ENCODE measurements at places on chromosomes 16 and 17.

GRCh38 chr16:77536809-77537208 lies 102.0 kb upstream of the ADAMTS18 start:
- no peak for DNase-seq

DNA sequence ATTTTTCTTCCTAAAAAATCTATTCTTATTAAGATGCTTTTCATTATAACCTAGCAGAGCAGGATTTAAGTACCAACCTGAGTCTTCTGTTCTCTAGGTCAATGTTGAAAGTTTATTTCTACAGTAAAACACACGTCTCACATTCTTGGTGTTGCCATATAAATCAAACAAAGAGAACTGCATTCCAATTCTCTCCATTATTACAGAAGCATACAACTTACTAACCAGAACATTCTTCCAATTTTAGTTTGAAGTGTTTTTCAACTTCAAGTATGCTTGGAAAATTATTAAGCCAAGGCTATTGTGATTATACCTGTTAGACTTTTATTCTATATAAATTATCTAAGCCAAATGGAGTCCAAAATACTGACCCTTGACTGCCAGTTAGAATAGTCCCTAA lies 110.4 kb upstream of the PMFBP1 start:
- no peak for DNase-seq

DNA sequence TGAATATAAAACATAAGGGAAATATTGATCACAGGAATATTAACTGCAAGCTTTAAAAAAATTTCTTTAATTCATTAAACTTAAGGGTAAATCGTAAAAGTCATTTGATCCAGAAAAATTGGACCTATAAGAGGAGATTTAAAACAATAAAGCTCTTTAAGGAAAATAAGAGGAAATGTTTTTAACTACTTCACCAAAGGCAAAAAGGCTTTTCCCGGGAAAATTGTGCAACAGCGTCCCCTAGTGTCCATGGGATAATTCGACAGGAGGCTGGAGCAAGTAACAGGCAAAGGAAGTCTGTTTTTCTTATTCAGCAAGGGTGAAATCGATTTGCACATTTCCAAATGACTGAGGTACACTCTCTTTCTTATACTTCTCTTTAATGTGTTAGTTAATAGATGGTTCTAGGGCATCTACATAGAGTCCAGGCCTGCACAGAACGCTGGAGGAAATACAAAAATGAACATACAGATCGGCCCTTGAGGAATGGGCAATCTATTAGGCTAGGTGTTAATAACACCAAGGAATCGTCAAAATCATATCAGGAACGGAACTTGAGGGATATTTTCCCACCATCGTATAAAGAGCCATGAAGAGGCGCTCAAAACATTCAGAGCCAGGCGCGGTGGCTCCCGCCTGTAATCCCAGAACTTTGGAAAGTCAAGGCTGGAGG lies 61.4 kb downstream of the ZNF18 start:
- DNase-seq, result peak; percentile 42

- DNase-seq, result no peak
These were observed 47.1 kb upstream of the ARL4D start for GRCh38 chr17:43351691-43352090.

DNA sequence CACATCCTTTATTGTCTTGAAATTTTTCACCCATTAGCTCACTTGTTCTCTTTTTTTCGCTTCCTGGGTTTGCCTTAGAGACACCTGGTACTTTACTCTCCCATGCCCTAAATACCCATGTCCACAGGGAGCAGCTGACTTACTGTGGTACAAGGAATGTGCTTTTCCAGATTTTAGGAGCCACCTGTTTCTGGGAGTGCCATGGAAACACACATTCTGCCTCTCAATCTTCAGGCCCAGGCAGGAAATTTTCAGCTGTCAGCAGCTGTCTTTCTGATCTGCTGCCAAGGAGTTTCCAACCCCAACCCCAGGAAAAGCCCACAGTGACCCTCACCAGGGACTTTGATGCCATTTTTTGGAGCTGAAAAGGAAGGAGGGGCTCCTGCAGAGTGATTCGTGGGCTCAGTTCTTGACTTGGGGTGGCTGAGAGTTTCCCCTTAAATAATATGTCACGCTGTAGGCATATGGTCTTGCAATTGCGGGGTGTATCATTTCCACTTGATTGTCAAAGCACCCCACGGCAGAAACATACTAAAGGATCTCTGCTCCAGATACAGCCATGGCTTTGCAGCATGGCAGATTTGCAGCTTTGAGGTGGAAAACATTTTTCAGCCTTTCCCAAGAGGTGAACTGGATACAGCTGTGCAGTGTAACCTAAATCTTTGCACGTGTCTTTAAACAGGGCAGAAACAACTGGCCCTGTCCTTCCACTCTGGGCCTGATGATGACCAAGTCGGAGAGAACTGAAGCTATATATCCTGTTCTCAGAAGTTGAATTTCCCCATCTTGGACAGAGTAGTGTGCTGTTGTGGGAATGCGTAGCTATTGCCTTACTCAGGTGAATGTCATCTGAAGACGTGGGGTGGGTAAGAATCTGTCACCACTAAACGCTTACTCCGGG lies 19.2 kb downstream of the RBFOX1 start:
- DNase-seq, result no peak

DNA sequence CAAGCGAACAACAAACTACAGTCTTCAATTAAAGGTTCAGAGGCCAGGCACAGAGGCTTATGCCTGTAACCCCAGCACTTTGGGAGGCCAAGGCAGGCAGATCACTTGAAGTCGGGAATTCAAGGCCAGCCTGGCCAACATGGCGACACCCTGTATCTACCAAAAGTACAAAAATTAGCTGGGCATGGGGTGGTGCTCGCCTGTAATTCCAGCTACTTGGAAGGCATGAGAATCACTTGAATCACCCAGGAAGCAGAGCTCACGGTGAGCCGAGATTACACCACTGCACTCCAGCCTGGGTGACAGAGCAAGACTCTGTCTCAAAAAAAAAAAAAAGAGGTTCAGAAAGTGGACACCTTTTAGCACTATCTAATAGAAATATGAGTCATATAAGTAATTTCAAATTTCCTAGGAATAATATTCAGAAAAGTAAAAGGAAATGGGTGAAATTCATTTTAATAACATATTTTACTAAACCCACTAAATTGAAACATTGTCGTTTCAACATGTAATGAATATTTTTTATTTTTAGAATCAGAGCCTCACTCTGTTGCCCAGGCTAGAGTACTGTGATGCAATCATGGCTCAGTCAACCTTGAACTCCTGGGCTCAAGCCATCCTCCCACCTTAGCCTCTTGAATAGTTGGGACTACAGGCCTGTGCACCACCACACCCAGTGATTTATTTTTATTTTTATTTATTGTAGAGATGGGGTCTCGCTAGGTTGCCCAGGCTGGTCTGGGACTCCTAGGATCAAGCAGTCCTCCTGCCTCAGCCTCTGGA lies 15.2 kb upstream of the MARCHF10 start:
- no peak for DNase-seq

DNA sequence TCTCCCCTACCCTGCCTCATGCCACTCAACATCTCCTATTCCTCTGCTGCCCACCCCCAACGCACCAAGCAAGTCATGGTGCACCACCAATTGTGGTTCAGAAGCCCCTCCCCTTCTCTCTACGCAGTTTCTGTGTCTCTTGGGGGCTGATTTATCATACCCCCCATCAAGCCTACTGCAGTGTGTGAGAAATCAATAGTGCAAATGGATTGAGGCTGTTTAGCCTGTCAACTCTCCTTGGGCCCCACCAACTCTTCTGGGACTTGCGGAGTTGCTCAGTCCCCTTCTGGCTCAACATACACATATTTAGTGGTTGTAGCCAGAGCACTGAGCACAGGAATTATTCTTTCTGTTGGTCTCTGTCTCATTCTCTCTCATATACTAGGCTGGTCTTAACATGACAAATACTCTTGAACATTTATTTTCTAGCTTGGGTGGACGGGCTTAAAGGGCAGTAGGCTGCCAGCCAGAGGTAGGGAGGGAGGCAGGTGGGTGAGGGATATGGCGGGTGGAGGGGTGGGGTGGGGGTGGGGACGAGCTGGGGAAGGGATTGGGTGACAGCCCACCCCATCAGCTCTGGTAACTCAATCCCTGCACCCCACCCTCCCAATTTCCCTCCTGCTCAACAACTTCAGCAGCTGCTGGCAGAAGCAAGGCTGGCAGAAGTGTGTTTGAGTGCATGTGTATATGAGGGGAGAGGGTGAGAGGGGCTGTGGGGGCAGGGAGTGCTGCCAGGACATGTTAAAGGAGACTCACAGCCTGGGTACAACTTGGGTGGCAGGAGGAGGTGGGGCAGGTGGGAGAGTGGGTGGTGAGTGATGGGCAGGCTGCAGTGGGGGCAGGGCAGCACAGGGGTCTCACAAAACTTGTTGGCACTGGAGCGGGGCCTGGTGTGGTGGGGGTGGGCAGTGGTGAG lies 4.9 kb downstream of the RARA start:
- DNase-seq, result no peak

- DNase-seq, result peak; percentile 29
These were observed 38.4 kb downstream of the FAM20A start for GRCh38 chr17:68562736-68563135.

DNA sequence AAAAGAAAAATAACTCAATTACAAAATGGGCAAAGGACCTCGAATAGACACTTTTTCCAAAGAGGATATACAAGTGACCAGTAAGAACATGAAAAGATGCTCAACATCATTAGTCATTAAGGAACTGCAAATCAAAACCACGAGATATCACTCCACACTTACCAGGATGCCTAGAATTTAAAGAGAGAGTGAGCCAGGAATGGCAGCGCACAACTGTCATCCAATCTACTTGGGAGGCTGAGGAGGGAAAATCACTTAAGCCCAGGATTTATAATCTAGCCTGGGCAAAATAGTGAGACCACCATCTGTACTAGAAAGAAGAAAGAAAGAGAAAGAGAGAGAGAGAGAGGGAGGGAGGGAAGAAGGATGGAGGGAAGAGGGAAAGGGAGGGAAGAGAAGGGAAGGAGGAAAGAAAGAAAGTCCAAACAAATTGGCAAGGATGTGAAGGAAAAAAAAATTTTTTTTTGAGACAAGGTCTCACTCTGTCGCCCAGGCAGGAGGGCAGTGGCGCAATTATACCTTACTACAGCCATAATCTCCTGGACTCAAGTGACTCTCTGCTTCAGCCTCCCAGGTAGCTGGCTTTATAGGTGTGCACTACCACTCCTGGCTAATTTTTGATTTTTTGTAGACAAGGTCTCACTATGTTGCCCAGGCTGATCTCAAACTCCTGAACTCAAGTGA lies 22.6 kb downstream of the TBX2 start:
- DNase-seq, result no peak

GRCh38 chr17:39751637-39752036 lies 13.9 kb downstream of the GRB7 start:
- no peak for DNase-seq

DNA sequence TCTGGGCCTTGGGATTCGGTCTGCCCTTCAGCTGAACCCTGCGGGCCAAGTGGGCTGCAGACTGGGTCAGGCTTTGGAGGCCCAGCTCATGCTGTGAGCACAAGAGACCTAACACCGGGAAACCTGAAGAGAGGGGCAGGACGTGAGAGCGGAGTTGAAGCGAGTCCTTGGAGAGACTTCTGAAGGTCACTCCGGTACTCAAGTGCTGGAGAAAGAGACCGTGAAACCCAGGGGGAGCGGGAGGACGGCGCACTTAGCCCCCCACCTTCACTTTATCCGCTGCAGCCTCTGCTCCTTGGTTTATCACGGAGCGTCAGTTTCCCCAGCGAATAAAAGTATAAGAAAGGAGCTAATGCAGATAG lies 361 bp downstream of the UQCRC2 start:
- DNase-seq, result no peak

GRCh38 chr17:79332011-79332554 lies 257.5 kb downstream of the ENGASE start:
- DNase-seq, result no peak

GRCh38 chr16:2092866-2093265 lies 42.8 kb downstream of the PKD1 start:
- no peak for DNase-seq

- no peak for DNase-seq
These were observed 781.6 kb upstream of the SOX9 start for GRCh38 chr17:71339206-71339605.

GRCh38 chr17:80573701-80574100 lies 29.1 kb downstream of the RPTOR start:
- DNase-seq, result no peak

DNA sequence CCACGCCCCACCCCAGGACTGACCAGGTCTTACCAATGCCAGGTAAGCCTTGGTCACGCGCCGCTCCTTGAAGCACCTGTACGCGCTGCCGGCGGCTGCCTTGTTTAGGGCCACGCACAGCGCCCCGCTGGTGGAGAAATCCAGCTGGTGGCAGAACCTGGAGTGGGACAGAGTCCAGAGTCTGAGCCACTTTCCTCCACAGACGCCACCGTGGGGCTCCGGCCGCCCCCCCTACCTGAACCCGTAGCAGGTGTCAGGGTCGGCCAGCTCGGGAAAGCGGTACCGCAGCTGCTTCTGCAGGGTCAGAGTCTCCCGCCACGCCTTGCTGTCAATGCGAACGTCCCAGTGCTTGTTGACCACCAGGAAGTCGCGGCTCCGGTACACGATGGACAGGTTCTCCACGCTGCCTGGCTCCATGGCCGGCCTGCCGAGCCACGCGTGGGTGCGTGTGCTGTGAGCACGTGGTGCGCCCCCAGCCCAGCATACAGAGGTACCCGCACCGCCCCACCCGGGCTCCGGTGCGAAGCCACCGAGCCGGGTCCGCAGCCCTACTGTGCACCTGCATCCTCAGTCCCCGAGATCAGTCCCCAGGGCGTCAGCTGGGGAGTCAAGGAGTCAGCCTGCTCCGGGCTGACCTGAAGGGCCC lies 737 bp downstream of the RPUSD1 start:
- no peak for DNase-seq

DNA sequence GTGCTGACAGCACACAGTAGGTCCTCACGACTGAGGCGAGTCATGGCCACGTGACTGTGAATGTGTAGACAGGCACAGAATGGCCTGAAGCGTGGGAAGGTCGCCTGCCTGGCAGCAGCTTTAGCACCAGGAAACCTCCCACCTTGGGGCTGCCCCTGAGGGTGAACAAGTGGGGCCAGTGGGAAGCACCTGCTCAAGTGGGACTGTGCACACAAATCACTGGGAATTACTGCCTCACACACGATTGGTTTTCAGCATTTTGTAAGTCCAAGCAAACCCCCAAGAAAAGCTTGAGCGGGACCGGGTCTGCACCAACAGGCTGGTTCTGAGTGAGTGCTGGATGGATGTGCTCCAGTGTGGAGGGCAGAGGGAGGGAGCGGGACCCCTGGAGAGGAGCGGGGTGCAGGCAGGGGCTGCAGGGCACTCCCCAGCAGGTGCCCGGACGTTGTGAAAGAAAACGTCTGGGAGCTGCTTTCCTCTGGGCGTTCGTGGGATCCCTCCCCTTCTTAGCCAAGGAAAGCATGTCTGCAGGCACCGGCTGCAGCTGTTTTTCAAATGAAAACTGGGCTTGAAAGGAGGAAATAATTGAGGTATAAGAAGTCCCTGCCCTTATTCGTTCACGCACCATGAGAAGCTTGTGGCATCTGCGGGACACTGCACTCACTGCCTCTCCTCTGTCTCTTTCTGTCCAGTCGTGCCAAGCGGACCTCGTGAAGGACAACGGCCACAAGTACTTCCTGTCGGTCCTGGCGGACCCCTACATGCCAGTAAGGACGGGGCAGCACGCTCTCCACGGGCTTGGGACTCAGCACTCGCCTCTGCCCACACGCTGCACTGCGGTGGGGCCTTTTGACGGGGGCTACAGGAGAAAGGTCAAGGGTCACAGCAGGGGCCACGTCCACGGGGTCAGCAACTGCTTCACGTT lies 111.7 kb upstream of the CHMP6 start:
- no peak for DNase-seq

- peak; percentile 34 for DNase-seq
These were observed 90.7 kb downstream of the PITPNC1 start for GRCh38 chr17:67467500-67468455.

Data from AG20443 (cell line).